WTC11 (cell line): ENCODE measurements at places on chromosomes 7 and 10. TPM values are rescaled to one million over a fixed set of nuclear protein-coding genes. Genes with fewer than 3 reads are reported as not detected.

The FGL2 gene
- 0.05 TPM in 1 of 3 replicates, not detected in the others for total RNA-seq

The TLX1 gene
- 2.1 to 4.6 TPM (median 2.3 TPM) in 3 replicates for total RNA-seq

The ITGB1 gene
- 317 to 344 TPM (median 321 TPM) in 3 replicates for total RNA-seq

The MEOX2 gene
- 0.07 to 0.16 TPM (median 0.14 TPM) in 3 replicates for total RNA-seq
